Mucosa of gallbladder (tissue), 1 donor: ENCODE measurements at places on chromosomes 6 and 20.
A peak's percentile ranks its signal among the peaks of the same experiment; 100 is the strongest.

DNA sequence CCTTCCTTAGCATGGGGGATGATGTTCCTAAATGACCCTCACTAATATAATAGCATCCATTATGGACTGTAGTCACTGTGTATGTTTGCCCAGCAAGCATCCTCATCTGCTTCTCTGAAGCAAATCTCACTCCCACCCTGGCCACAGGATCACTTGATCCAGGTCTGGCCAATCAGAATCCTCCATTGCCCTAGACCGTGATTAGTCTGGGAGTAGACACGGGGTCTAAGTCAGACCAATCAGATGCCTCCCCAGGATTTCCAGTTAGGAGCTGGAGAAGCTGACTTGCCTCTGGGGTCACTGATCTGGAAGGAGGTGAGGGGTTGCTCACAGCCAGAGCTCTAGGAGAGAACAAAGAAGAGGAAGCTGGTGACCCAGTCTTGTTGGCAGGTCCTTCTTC, 153.9 kb downstream of the DHX35 start:
- DNase-seq, result no peak

DNA sequence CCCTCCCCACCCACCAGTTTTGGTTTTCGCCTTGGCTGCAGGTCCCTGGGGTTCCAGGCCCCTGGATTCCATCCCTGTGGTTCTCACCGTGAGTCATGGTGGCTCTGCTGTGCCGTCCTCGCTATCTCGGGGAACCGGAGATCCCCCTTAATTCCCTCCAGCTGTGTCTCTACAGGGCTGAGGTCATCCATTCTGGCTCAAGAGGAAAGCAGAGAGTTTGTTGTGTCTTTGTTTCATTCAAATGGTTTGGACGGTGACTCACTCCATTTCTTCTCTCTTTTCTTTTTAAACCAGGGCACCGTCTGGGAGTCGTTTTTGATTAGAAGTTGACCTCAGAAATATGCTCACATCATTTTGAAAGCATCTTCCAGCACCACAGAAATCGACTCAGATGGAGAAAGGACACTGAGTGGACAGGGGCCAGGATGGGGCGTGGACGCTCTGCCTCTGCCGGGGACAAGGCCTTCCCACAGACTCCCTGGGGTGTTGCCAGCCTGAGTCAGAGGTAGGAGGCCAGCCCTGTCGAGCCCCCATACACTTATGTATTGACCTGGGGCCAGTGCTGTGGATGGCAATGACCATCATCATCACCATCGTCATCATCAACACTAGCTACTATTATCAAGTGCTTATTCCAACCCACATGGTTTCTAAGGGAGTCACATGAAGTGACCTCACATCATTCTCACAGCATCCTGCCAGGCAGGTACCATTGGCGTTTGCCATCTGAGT, 176.2 kb downstream of the NFATC2 start:
- DNase-seq, result peak; percentile 34

DNA sequence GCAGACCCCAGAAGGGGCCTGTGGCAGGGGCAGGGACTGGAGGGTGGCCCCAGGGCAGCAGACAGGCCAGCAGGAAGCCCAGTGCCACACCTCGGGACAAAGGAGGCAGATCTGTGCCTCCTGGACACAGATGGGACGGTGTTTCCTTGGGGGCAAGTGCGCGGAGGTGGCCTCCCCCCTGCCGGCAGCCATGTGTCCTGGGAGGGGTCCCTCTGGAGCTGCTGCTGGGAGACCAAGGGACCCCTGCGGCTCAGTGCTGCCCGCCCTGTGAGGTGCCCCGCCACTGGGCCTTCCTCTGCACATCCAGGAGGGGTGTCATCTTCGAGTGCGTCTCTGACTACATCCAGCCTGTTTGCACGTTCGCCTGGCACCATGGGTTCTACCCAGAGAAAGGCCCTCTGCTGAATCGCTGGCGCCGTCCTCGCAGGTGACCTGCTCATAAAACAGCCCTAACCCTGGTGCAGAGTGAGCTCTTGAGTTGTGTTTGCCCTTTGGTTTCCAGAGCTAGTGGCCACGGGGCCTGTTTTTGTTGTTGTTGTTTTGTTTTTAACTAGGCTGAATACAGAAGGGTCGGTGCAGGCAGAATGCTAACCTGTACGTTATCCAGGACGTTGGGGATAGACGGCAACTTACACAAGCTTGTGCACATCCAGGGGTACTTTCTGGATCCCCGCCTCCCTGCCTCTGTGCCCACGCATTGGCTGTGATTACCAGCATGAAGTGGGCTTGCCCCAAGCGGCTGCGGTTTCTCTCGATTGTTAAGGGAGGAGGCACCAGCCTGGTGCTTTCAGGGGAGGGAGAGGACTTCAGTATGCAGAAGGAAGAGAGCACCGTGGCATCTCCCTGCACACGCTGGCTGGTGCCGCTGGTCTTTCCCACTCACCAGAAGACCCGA, 1.3 kb upstream of the KCNQ2 start:
- DNase-seq, result no peak

DNA sequence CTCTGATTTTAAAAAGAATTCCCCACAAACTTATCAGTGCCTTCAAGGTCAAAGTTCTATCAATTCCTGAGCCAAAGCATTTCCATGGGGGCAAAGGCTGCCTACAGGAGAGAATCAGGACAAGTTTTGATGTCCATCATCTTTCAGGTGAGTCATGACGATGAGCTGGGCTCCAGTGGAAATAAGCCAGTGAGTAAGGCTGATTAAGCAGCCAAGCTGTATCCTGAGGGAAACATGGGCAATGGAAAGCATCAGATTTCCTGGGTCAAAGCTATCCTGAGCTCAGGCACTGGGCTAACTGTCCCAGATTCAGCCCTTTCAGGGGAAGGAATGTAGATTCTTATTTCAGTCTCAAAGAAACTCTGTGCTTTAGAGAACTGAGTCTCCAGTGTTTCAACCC, 377.4 kb downstream of the CD109 start:
- DNase-seq, result no peak

DNA sequence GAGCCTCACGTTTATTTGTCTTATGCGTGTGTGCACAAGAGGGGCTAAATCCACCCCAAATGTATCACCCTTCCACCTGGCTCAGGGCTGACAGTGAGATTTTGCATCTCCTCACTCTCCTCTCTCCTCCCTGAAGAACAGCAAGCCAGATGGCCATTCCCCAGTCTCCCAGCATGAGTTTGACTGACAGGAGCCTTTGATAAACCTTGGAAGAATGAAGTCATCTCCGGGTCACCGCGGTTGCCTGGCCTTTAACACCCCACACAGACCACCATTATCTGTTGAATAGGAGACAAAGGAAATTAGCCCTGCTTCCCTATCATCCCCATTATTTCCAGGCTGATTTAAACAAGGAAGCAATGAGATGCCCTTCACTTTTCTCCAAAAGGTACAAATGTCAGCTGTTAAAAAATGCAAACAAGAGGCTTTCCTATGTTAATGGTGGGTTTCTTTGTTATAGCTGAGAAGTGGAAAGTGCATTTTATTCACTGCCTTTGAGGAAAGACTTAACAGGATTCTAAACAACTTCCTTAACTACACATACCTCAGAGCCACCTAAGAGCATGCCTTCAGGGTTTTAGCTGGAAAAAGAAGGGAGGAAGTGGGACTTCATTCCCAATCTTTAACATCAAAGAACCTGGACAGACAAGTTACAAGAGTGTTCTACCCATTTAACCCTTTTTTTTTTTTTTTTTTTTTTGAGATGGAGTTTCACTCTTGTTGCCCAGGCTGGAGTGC, 524.8 kb upstream of the ID4 start:
- no peak for DNase-seq

DNA sequence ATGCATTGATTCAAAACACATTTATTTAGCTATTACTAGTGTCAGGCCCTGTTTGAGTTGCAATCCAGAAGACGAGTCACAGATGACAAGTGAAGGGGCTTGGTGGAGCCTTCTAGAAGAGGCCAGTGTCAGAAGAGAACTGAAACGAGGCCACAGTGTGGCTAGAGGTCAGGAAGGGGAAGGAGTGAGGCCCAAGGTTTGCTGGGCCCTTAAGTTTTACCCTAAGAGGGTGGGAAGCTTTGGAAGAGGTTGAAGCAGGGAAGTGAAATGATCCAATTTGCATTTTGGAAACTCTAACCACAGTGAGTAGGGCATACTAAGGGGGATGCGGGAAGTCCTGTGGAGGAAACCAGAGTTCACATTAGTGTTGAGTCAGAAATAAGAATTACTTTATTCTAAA, 25.0 kb downstream of the TTK start:
- no peak for DNase-seq

DNA sequence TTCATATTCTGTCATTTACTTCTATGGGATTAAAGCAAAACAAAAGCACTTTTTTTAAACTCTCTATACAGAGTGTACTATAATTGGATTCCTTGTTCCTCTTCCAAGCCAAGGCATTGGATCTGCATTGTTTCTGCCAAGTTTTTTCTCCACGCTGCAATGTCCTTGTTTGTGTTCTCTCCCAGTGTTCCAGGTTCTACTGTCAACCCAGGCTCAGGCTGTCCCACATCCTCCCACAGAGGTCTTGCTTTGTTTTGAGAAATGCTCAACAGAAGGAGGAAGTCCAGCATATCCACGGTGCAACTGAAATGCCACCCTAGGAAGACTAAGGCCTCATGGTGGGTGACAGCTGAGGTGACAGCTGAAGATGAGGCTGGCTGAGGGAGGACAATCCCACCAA, 287.1 kb upstream of the PRDM1 start:
- no peak for DNase-seq

DNA sequence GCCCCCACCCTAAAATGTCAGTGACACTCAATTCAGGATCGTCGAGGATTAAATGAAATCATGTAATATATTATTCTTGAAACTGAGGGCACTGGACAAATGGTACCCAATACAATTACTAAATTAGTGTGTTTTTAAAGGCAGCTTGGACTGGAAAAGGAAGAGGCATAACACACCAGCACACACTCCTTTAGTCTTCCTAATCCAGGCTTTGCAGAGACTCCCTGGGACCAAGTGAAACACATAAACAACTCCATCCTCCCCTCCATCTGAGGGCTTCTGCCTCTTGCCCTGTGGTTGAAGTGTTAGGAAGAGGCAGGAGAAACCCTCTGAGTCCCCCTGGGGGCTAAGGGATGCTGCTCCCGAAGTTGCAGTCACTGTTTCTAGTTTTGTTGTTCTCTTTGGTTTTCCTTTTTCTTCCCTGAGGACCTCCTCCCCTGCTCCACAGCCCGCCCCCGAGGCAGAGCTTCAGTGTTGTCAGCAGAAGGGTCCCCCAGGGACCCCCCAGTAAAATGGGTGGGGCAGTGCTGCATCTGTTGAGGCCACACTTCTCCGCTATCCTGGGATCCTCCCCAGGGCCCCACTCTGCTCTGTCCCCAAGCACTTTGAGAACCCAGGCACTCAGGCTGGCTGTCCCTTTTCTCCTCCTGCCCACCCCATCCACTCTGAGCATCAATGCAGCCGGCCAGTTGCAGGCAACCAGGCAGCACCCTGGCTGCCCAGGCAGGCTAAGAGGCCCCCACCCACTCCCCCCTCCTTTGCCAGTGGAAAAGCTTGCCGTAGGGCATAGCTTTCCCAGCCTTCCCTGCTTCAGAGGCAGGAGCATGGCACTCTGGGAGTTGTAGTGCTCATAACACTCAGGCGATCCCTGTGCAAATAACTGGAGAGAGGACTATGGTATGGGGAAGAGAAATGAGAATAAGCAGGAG, 5.9 kb downstream of the TMEM63B start:
- peak; percentile 56 for DNase-seq

DNA sequence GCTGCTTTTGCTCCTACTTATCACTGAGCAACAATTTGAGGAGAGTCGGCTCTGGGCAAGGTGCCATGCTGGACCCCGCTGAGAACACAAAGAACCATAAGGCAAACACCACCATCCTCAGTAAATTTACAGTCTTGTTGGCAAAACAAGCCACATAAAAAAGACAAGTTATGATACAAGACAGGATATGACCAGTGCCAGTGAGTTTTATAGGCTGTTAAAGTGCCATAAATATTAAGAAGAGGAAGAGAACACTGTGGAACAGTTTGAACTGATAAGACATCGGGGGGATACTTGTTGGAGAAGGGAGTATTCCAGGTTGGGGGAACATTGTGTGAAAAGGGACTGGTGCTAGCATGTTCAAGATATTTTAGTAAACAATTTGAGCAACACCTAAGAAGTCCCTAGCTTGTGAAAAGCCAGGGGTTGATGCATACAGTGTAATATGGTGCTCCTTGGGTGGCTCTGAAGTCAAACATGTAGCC, 25.3 kb upstream of the RIPOR2 start:
- no peak for DNase-seq

DNA sequence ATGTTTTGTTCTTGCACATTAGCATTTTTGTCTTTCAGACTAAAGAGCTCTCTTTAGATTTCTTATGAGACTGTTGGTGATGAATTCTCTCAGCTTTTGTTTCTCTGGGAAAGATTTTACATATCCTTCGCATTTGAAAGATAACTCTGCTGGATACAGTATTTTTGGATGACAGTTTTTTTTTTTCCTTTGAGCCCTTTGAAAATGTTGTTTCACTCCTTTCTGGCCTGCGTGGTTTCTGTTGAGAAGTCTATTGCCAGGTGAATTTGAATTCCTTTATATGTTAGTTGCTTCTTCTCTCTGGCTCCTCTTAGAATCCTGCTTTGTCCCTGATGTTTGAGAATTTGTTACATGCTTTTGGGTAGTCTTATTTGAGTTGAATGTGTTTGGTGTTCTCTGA, 22.2 kb upstream of the KIAA1586 start:
- DNase-seq, result no peak

DNA sequence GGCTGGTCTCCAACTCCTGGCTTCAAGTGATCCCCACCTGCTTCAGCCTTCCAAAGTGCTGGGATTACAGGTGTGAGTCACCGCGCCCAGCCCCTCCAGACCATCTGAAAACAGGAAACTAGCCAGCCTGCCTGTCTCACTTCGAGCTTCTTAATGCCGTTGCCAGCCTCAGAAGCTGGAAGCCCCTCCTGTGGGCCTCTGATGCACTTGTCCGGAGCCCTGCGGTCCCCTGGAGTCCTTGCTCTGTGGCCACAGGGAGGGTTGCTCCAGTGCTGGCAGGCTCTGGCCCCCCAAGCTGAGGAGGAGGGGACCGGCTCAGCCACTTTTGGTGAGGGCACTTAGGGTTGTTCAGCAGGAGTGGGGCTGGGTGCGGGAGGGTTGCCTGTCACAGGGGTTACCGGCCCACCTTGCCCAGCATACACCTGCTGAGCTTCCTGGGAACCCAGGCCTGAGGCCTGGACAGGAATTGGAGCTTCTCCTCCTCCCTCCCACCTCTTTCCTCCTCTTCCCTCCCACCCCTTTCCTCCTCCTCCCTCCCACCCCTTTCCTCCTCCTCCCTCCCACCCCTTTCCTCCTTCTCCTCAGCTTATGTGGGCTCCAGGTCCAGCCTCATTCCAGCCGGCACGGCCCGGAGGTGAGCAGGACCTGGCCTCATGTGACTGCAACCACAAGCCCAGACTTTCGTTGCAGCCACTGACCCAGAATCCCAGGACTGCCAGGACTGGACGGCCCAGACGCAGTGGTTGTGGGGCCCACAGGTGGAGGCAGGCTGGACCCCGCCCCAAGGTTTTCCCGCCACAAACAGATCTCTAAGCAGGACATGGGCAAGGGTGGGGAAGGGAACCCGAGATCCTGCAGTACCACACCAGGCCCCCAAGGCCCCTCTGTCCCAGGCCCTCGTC, 9.4 kb upstream of the BIRC7 start:
- DNase-seq, result no peak

- DNase-seq, result no peak
Measured at GRCh38 chr20:52172392-52173047, 19.1 kb downstream of the ZFP64 start.
